ENCODE measurements at places on chromosomes 3 and 15.

DNA sequence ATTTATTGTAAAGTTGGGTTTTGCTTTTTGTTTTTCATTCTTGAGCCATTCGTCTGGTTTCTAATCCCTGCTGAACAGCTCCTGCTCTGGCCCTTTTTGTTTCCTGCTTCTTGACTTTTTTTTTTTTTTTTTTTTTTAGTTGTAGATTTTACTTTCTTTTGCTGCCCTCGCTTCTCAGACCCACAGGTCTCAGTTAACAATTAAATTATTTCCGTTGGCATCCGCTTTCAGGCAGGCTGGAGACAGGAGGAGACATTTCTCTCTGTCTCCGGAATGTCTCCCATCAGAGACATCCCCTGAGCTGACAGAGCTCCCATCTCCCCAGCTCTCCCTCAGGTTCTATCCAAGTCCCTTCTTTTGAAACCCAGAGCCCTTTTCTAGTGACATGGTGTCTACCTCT, 68.6 kb downstream of the SLC6A6 start:
- no peak for DNase-seq

DNA sequence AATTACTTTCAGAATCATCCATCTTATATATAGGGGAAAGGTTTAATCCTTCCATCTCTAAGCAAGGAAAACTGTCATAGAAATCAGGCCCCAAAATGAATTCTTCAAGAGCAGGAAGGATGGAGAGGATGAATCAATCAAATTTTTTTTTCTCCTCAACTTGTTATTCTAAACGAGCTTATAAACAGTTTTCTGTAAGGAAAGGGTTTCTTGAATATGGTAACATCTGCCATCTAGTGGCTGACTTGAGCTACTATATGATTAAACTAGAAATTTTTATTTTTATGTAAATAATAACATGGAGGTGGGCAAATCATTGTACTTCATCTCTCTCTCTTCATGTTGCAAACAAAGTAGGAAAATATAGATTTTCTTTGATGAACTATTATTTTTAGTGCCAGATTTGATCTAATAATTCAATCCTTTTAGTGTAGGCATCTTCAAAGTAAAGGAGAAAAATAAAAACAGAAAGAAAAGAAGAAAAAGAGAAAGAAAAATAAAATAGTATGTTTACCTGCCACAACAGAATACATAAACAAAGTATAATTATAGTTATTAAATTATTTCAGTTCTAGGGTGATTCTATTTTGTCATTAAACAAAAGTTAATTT, 146.6 kb downstream of the SERPINI1 start:
- peak; percentile 33 for DNase-seq

DNA sequence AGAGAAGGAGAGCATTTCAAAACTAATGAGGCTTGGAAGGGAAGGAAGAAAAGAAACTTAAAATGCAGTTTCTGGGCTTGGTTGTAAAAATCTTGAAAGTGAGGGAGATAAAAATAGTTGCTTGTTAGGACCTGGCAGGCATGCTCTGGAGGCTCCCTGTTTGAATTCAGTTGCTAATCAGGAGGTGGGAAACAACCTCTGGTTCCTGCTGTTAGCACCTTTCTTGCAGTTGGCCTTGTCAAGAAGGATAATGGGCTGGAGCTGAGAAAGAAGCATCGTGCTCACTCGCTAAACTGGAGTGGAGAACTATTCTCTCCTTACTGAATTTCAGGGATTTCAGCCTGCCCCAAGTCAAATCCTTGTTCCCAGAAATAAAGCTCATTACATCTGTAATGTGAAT, 23.4 kb downstream of the SNAPC5 start:
- no peak for DNase-seq

DNA sequence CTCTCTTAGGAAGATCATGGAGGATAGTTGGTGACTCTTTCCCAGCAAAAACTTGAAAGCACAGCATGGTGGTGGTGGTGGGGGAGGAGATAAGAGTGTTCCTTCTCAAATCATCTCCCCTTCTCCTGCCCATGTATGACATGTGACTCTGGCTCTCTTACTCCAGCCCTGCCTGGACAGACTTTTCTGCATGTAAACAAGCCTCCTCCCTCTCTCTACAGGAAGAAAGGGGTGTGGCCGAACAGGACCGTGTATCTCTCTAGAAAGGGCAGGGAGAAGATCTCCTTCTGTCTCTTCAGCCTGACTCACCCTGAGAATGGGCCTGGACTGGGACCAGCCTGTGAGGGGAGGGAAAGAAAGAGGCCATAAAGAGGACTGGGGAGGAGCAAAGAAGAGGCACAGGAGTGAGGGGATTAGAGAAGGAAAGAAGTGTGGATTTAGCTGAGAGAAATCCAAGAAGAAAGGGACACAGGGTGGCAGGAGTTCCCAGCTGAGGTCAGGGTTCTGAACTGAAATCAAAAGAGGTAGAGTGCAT, 1.5 kb downstream of the CELF6 start:
- DNase-seq, result no peak

DNA sequence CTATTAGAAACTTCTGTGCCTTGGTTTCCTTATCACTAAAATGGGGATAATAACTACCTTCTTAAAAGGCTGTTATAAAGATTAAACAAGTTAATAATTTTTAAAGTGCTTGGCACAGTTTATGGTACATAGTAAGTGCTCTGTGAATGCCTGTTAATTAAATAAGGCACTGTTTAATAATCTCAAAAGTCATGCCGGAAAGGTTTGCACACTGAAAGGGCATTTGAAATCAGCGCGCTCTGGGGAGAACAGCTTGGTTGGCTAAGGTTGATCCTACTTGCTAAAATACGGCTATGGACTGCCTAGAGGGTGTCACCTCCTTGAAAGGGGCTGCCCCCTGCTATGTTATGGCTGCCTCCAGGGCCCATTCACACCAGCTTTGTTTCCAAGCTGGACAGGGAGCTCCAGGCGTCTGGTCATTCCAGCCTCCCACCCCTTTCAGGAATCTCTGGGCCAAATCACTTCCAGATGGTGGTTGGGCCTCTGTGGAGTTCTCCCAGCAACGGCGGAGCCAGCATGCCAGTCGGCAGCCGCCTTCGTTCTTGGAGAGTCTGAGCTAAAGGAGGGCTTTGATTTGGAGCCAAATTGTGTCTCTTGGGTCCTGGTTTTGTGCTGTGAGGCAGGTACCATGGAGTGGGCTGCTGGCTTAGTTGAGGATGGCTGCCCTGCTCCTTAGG, 5.9 kb downstream of the FLNB start:
- no peak for DNase-seq

DNA sequence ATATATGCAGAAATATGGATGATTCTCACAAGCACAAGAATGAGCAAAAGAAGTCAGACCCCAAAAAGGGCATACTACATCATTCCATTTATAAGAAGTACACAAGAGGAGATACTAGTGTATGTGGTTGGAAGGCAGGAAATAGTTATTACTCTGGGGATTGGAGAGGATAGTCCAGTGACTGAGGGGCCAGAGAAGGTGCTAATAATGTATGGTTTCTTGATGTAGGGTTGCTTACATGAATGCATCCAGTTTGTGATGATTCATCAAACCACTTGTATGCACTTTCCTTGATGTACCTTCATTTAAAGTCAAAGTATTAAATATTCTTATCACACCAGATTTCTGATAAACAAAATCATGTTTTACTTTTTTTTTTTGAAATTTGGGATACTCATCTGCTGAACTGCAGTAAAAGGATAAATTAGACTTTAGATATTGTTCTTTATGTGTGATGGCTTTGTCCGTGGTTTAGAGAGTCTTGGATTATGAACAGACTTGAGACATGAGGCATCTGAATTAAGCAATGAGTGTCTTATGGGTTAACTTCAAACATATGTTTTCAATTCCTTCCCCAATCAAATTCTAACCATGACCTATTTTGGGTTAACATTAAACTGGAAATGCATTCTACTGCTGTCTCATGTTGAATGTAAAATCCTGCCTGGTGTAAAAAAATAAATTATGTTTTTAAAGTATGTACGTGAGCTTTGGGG, 171.2 kb downstream of the SEMA6D start:
- DNase-seq, result no peak
